NCI-H446 treated with DMSO at 0.1 percent for 48 hours (cell line): ENCODE measurements at places on chromosomes 1 and 21.
A peak's percentile ranks its signal among the peaks of the same experiment; 100 is the strongest.

- no peak for DNase-seq
These were observed 158.4 kb upstream of the CD34 start for GRCh38 chr1:208069317-208069716.

GRCh38 chr1:28087614-28088167, 719 bp downstream of the EYA3 start:
- DNase-seq, result no peak

DNA sequence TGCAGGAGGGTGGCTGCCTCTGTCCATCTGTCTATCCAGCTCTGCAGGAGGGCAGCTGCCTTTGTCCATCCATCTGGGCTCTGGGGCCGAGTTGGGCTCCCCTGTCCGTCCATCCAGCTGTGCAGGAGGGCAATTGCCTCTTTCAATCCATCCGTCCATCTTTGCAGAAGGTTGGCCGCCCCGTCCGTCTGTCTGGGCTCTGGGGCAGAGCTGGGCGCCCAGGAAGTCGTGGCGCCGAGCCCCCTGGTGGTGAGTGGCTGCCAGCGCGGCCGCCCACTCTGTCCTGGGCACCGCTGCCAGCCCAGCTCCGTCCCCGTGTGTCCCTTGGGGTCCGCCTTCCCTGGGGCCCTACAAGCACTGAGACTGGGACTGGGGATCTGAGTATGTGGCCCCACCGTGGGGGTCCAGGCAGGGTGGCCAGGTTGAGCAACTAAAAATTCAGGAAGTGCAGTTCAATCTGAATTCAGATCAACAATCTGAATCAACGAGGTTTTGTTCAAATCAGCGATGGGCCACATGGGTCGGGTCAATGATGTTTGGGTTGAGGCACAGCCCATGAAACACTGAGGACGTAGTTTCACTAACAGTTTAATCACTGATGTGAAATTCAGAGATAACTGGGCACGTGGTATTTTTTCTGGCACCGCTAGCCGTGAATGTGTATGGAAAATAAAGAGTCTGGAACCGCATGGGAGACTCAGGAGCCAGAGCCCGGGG, 99.1 kb upstream of the ACTRT2 start:
- DNase-seq, result no peak

GRCh38 chr1:229900220-229900619, 166.8 kb upstream of the GALNT2 start:
- no peak for DNase-seq

DNA sequence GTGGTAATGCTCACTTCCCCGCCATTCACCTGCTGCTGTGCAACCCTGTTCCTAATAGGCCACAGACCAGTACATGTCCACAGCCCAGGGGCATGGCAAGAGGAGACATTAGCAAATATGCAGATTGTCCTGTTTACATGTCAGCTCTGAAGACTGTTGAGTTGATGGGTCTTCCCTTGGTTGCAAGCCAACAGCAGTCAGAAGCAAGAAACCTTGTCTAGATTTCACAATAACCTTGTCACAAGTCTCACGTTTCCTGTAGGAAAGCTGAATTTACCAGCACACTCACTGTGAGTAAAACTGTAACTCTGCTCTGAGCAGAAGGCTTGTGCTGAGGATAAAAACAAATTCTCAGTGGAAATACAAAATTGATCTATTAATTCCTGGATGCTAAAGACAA, 195.1 kb downstream of the HLX start:
- DNase-seq, result no peak

GRCh38 chr1:197884173-197884572, 18.3 kb upstream of the C1orf53 start:
- DNase-seq, result no peak

GRCh38 chr1:161068306-161069234, 1.1 kb downstream of the ARHGAP30 start:
- no peak for DNase-seq

GRCh38 chr21:34722684-34723300, 54.0 kb downstream of the CLIC6 start:
- DNase-seq, result no peak

DNA sequence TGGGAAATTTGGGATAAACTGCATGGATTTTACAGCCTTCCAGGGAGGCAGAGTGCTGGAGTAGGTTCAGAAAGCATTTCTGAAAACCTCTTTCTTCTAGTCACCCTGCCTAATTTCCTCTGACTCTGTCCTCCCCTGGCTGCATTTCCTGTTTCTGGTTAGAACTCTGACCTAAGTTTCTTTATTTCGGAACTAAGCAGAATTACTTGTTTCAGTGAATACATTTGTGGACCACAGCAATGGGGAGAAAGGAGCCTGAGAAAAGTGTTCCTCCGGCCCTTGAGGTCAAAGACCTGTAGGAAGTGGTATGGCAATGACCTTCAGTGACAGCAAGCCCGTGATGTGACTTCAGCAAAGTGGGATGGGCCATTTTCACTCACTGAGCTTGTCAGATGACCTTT, 173.4 kb upstream of the RUNX1 start:
- no peak for DNase-seq

DNA sequence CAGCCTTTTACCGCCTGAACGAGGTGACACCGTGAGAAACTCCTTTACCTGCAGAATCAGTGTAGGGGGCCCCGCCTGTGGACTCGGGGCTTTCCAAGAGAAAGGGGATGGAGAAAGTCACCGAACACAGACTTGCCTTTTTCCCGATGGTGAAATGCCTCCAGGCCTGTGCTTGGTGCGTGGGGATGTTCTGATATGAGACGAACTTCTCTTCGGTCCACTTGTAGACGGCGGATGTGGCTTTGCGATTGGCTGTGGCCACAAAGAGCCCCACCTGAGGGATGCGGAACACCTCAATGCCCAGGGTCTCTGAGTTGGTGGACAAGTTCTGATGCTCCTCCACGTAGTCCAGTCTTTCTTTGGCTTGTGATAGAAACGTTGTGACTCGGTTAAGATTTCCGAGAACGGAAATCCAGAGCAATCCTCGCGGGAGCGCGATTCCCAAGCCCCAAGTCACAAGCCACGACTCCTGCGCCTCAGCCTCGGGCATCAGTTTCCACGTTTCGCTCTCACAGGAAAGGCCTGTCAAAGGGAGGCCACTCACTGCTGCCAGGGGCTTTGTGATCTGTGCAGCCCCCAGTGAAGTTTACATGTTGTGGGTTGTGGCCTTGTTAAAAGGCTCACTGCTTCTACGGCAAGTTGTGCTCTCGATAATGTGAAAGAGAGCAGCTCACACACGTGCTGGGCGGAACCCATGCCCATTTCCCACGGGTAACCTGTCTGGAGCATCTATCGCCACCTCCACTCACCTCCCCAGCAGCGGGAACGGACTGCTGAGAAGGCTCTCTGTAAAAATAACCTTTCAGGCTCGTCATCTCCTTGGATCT, 12.6 kb downstream of the KRTAP10-1 start:
- DNase-seq, result no peak

GRCh38 chr1:151013518-151013917, 5.3 kb downstream of the PRUNE1 start:
- DNase-seq, result no peak

- no peak for DNase-seq
These were observed 622.6 kb downstream of the ADGRL2 start for GRCh38 chr1:82423174-82423815.

- no peak for DNase-seq
These were observed 5.9 kb upstream of the TTC22 start for GRCh38 chr1:54806931-54807611.

DNA sequence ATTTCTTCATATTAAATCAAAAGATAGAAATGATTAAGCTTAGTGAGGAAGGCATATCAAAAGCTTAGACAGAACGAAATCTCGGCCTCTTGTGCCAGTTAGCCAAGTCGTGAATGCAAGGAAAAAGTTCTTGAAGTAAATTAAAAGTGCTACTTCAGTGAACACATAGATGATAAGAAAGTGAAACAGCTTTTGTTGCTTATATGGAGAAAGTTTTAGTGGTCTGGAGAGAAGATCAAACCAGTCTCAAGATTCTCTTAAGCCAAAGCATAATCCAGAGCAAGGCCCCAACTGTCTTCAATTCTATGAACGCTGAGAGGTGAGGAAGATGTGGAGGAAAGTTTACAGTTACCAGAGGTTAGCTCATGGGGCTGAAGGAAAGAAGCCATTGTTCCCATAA, 88.4 kb downstream of the ADGRL2 start:
- DNase-seq, result no peak

DNA sequence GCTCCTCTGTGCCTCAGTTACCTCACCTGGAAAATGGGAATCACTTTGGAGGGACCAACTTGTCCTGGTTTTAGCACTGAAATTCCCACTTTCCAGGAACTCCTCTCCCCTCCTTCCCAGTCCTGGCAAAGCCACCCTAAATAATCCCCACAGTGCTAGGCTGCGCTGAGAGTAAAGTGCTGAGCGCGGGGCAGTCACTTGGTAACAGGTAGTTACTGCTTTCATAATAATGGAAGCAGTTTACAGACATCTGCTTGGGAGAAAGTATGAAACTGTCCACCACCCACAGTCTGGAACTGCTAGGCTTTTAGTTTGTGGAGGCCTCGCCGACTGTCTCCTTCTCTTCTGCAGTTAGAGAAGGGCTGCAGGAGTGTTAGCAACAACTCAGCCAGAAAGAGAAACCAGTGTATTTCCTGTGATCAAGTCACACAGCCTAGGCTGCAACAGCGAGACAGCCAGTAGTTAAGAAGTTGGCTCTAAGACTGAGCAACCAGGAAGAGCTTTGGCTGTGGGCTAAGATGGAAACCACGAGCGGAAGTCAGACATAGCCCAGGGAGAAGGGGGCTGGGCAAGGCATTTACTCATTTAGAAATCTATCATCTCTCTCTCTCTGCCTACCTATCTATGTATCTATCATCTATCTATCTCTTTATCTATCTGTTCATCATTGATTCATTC, 30.8 kb upstream of the ABCG1 start:
- DNase-seq, result no peak

DNA sequence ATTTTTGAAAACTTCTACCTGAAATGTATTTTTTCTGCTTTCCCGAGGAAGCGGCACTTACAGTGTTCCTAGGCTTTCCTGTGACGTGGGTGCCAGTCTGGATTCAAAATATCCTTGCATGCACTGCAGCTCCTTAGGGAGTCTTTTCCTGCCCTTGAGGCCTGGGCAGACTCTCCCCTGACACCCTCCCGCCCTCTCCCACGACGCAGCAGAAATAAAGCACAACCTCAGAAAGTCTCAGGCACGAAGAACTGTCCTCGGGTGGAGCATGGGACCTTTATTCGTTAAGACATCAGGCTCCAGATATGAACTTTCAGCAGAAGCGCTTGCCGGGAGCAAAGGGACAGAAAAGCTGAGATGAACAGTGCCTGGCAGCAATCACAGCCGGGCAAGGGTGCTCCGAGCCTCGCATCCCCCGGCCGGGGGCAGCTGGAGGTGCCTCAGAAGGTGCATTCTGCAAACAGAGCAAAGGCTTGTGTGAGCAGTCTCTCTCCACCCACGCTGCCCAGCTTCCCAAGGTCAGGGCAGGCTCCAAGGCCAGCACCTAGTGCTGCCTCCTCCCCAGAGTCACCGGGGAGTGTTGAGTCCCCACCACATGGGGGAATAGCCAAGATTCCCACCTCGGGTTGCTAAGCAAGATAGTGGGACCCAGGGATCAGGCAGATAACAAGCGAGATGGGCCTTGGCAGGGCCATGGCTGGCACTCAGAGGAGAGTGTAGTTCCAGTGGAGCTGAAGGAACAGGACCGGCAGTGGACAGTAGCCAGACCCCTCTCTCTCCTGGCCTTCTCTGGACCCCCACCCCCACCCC, 3.2 kb downstream of the TFF3 start:
- no peak for DNase-seq

DNA sequence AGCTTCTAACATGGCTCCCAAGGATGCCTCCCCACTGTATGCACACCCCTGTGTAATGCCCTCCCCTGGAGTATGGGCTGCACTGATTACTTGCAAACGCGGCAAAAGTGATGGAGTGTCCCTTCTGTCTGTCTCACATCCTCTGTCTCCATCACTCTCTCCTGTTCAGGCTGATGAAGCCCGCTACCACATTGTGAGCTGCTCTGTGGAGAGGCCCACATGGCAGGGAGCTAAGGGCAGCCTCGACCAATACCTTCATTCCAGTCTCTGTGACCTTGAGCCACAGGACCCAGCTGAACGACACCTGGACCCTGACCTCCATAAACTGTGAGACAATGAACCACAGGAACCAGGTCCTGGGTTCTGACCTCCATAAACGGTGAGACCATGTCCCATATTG, 154.1 kb upstream of the ETV3 start:
- DNase-seq, result no peak

GRCh38 chr1:239550178-239550577, 163.8 kb downstream of the CHRM3 start:
- no peak for DNase-seq

- DNase-seq, result no peak
These were observed 89.7 kb downstream of the PBX1 start for GRCh38 chr1:164648636-164649035.

DNA sequence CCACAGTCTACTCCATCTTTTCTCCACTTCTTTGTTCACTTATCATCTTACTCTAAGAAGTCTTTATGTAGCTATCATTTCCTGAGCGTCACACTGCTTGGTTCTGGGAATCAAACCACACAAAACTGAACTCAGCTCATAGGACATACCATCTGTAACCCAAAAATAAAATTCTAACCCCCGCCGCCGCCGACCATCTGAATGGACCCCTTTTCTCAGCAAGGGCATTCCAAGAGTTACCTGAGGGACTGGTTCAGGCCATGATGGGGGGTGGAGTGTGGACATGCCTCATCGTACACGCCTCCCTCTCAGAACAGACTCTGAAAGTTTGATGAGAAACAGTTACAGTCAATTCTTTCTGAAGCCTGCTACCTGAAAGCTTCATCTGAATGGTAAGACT, 12.6 kb upstream of the CHI3L2 start:
- no peak for DNase-seq

GRCh38 chr21:44521301-44521927, 18.6 kb downstream of the KRTAP10-1 start:
- no peak for DNase-seq

GRCh38 chr1:199809311-199809710, 218.2 kb upstream of the NR5A2 start:
- DNase-seq, result no peak

DNA sequence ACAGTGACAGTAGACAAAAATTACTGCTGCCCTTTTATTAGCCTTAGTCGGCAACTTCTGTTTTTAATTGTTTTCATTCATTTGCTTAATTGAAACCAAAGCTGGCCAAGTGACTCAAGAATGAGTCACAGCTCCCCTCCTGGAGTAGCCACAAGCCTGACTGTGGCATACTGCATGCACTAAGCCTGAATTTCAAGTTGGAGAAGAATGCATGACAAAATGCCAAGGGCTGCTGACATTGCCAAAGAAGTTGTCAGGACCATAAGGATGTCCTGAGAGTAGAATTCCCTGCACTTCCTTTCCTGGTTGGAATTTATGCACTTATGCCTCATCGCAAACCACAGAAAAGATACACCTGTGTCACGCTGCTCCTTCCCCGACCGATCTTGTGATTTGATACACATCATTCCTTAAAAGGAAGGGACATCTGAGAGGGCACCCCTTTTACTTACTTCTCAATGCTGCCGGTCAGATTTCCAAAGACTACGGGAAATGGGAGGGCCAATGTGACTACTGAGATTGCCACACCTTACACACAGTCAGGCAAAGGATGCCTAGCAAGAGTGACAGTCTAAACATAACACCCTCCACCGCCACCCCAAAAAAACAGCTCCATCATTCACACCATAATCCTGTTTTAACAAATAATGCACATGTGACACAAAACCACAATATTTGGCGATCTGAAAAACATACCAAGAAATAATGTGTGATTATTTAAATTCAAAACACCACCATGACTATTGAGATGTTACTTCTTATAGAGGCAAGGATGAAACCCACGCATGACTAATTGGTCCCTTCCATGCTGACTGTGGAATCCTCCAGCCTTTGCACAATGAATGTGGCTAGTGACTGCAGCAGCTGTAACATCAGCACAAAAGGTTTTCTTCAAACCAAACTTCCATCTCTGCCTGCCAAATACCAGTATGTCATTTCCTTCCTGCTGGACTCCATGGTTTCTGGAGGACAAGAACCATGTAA, 28.2 kb downstream of the VAV3 start:
- peak; percentile 91 for DNase-seq
